Right renal pelvis (tissue), 4 donors: ENCODE measurements at places on chromosomes 1 and 21.

DNA sequence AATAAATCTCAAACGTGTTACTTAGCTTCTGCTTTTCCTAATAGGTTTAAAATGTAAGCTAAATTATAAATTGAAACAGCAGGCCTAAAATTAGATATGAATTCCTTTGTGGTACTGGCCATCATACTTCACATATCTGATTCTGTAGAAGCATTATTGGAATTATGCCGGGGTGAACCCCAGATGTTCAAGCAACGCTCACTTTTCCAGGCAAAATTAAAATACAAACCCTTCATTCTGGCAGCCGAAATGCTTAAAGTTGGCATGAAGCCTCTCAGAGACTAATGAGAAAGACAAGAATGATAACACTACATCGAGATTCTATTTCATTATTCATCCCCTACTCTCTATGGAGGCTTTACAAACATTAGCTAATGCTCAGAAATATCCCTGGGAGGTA is 1352.7 kb upstream of the ADGRL2 start:
- DNase-seq, result no peak

DNA sequence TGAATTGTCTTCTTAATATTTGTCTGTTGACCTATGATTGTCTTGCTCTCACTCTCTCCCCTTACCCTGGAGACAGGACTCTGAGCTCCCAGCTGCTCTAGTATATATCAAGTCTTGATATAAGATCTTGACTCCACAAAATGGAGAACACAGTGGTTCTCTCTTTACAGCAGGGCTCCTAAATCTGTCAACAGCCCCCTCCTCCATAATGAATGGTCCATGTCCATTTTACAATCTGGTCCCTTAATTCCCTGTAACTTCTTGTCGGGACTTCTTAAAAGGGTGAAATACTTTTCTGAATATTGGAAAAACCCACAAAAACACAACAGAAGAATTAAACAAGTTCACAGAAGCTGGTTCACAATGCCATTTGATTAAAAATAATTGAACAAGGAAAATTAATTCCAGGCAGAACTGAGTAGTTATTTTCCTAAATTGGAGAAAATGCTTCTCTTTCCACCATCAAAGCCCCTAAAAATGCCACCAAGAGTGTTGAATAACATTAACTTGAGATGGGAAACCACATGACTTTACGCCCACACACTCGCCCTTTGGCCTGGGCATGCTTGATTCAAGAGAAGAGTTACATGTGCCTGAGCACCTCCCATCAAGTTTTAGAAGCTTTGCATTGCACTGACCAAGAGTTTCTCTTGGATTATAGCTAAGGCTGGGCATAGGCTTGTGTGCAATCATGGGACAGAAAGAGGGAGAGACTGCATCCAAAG is 109.8 kb downstream of the TOMM20 start:
- no peak for DNase-seq

- no peak for DNase-seq
Observed at GRCh38 chr1:110254604-110255391, 44.7 kb downstream of the KCNC4 start.

GRCh38 chr21:37208056-37208721 is 58.9 kb downstream of the VPS26C start:
- DNase-seq, result no peak

- no peak for DNase-seq
Observed at GRCh38 chr1:15797614-15798390, 9.6 kb downstream of the UQCRHL start.

GRCh38 chr1:89806616-89807015 is 14.2 kb upstream of the LRRC8D start:
- DNase-seq, result no peak

GRCh38 chr1:116417678-116418077 is 44.6 kb downstream of the ATP1A1 start:
- no peak for DNase-seq

GRCh38 chr1:227155688-227156087 is 162.6 kb downstream of the CDC42BPA start:
- DNase-seq, result no peak

GRCh38 chr21:36550761-36551160 is 70.8 kb upstream of the CLDN14 start:
- DNase-seq, result no peak

DNA sequence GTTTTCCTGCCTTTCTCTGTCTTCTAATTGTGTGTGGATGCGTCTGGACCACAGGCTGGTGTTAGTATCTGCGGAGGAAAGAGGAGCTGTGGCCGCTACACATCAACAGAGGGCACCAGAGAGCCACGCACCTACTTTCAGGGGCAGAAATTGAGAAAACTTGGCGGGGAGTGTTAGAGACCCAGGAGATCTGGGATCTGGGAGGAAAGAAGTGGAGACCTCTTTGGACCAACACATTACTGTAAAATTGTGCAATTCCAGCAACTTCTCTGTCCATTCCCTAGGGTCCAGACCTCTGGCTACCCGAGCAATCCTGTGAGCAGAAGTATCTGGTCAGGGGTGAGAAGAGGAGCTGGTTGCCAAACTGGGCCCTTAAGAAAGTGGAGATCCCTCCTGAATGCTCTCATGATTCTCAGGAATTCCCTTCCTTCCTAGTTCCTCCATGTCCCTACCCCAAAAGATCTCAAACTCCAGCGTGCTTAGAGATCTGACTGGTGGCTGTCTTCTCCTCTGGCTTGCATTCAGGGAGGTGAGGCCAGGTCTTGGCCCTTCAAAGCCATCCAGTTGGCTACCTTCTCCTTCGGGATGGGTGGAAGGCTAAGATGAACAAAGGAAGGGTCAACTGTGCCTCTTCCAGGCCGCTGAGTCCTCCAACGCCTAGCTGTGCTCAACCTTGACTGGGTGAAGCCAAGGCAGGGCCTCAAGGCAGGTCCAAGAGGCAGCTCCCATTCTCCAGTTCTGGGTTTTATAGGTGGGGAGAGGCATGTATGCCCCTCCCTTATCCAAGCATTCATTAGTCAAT is 1.2 kb upstream of the KIRREL1 start:
- DNase-seq, result no peak

GRCh38 chr1:245888809-245889208 is 618.3 kb downstream of the SMYD3 start:
- DNase-seq, result no peak

GRCh38 chr1:54671985-54672608 is 30.5 kb downstream of the MROH7 start:
- no peak for DNase-seq

DNA sequence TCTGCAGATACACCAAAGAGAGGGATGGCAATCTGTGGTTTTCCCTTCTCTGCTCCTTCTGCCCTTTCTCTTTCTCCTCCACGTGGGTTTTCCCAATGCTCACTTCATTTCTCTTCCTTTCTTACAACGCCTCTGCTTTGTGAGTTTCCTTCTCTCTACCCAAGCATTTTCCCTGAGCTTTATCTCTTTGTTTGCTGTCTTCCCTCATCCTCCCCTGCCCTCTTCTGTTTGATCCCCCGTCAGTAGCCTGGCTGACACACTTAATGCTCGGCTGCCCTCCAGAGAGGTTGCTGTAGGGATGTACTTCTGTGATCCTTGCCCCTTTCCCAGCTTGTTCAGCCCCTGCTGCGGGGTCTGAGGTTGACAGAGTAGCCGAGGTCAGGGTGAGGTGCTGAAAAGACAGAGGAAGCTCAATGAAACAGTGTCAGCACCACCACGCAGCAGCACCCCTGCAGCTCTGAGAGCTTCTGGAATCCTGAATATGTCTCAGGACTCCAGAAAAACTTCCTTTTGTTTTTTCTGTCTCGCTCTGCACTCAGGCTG is 6.0 kb downstream of the EDARADD start:
- DNase-seq, result no peak

DNA sequence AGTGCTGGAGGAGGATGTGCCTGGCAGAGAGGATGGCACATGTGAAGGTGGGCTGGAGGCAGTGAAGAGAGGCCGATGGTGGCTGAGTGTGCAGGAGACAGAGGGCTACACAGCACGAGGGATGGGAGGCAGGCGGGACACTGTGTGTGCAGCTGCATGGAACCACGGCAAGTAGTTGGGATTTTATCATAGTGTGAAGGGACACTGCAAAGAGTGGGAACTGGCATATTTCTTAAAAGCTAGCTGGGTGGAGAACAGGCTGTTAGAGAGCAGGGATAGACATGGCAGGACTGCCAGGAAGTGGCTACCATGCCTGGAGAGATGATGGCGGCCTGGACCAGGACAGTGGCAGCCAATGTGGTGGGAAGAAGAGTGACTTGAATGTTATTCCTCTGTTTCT is 102.4 kb upstream of the TLR5 start:
- DNase-seq, result no peak

DNA sequence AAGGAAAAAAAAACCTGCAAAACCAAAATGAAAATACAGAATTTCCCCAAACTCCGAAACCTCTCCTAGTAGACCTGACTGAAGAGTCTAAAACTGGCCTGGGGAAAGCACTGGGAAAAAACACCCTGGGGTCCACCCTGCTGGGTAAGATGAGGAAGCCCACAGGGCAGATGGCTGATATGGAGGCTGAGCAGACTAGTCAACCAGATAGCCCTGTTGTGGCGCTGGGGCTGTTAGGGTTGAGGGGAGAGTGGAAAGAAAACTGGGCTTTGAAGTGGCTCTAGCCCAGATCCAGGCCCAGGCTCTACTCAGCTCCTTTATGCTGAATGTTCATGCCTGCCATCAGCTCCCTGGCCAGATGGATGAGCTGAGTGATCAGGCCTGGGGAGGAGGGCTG is 6.8 kb upstream of the SLAMF1 start:
- DNase-seq, result no peak

GRCh38 chr1:162145966-162146696 is 76.6 kb downstream of the NOS1AP start:
- DNase-seq, result no peak

- DNase-seq, result no peak
Observed at GRCh38 chr1:192762265-192762664, 46.6 kb upstream of the RGS2 start.

- DNase-seq, result no peak
Observed at GRCh38 chr1:8560035-8560434, 242.1 kb downstream of the SLC45A1 start.

GRCh38 chr1:54045496-54045895 is 7.5 kb downstream of the TMEM59 start:
- DNase-seq, result no peak

DNA sequence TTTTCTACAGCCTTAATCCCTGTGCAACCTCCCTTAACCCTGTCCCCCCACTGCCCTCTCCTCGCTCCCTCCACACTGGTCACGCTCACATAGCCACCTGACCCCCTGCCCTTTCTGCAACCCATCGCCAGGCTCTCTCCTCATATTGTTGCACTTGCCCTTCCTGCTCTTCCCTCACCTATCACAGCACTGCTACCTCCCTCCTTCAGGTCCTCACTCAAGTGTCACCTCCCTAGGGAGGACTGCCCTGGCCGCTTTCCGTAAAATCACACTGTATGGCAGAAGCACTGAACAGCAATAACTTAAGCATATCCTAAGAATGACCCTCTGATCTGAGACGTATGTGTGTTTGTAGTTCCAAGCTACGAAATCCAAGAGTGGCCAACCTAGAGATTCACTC is 406.0 kb downstream of the SIPA1L2 start:
- no peak for DNase-seq

- DNase-seq, result no peak
Observed at GRCh38 chr1:24641646-24642151, 1.4 kb upstream of the SRRM1 start.

- DNase-seq, result no peak
Observed at GRCh38 chr1:218702775-218703174, 357.6 kb downstream of the TGFB2 start.

DNA sequence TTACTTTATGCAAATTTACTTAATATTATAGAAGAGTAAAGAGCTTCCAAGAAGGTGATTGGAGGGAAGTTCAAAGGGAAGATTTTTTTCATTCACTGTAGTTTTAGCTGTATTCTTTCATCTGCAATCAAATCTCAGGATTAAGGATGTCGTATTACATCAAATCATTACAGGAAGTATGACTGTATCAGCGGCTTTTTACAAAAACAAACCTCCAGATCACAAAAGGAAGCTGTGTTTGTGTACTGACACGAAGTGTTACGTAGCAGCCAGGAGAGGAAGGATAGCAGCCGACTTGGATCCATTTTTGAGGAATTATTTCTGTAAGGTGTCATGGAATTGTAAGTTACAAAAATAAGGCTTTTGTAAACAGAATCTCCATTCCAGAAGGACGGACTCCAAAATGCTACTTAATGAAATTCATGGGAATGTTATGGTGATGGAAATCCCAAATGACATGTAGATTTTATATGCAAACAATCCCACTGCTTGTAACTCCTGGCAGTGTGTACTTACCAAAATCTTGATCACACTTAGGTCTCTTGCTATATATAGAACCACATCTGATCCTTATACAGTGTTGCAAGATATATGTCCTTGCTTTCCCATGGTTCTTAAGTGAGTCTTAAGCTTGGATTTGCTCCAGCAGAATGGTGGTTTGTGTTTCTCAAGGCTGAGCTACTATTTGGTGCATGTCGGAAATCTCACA is 49.8 kb downstream of the KCNJ15 start:
- DNase-seq, result no peak

DNA sequence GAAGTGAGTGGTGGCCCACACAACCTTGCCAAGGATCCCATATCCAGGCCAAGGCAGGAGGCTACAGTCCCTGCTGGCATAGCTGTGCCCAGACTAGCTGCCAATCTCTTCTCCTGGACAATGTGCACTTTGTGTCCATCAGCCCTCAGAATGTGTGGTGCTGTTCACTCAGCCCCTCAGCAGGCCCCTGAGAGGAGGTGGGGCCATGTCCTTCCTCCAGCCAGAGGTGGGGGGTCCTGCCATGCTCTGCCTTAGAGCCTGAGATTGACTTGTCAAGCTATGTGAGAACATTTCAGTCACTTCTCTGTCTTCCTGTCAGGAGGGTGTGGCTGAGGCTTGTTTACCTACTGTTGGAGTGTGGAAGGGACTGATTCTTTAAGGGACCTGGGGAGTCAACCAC is 1.4 kb downstream of the NCF2 start:
- no peak for DNase-seq

DNA sequence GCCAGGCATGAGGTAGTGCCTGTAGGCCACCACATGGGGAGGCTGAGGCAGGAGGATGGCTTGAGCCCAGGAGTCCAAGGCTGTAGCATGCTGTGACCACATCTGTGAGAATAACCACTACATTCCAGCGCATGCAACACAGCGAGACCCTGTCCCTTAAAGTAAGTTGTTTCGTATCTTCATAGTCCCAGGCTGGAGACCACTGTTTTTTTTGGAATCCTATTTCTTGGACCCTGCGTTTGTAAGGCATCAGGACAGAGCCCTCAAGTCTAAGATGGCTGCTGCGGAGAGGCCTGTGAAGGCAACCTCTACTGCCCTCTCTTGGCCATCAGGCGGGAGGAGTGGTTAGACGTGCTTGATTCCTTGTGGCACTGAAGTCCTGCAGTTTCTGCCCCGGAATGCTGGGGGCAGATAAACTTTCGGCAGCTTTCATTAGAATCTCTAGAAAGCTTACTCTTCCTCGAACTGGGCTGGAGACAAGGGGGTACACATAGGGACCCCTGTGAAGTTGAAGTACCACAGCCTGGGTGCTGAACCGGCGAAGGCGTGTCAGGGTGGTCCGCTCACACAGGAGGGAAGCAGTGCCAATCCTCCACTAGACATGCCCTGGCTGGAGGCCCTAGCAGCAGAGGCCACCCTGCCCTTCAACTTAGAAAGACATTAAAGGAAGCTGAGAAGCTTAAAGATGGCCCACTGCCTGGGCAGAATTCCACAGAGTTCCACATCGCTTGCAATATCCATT is 36.6 kb downstream of the RABIF start:
- DNase-seq, result no peak
